Stimulated activated CD4-positive, alpha-beta T cell treated with anti-CD3 and anti-CD28 coated beads, Interleukin-1b, Interleukin-23, amount 100 ng/mL, for 1 hour (primary cell): ENCODE measurements at places on chromosomes 5 and 9.
A peak's percentile ranks its signal among the peaks of the same experiment; 100 is the strongest.

GRCh38 chr9:123643518-123643917 is 286.4 kb downstream of the DENND1A start:
- DNase-seq, result no peak

DNA sequence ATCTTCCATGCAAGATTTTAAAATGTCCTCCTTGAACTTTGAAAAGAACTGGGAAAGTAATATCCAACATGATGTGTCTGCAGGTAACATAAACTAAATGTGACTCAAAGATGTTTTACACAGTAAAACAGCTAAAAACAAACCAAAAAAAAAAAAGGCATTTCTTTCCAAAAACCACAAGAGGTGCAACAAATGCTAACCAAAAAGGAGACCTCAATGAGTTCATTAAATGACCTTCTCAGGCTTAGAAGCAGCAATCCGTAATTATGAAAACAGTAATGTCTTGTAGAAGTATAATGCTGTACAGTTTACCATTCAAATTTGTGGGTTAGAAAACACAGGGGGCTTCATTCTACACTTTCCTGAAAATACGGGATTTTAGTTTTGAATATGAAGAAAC is 2.5 kb downstream of the RNF145 start:
- no peak for DNase-seq

GRCh38 chr9:78900500-78900899 is 603.6 kb downstream of the PSAT1 start:
- no peak for DNase-seq

DNA sequence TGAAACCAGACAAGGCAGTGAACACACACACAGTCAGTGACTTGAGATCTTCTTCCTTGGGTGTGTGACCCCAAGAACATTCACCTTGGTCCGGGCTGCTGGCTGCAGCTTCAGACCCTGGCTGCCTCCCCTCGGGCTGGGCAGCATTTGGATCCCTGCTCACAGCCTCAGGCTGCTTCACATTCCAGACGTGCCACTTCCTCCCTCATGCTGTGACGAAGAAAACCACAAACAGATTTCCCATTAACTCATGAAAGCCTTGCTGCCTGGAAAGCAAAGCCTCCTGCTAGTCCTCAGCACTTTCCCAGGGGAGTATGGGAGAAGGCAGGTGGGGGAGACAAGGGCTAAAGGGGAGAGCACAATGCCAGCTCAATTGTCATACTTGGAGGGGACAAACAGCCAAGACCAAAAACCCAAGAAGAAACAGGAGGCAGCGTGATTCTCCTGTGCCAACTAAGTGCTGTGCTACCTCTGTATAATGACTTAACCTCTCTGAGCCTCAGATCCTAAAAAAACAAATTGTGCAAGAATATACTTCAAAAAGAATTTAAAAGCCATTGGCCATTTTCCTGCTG is 594.6 kb upstream of the BRINP1 start:
- DNase-seq, result no peak

- no peak for DNase-seq
Observed at GRCh38 chr9:113176803-113177202, 26.0 kb downstream of the SLC31A2 start.

DNA sequence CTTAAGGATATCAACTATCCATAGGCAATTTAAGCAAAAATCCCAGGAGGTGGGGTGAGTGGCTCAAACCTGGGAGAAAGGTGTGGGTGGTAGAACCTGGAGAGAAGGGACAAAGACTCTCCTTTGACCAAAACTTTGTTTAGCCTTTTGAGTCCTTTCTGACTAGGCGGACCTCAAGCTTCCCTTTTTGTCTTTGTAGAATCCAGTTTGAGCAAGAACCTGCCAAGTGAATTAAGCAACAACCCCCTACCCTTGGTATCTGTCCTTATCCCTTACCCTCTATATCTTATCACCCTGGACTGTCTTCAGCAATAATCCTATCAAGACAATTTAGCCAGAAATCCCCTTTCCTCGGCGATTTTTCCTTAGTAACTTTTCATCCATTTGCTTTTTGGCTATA is 53.5 kb upstream of the SLC28A3 start:
- DNase-seq, result no peak

GRCh38 chr5:74319076-74319475 is 321.5 kb downstream of the ENC1 start:
- no peak for DNase-seq

- DNase-seq, result no peak
Observed at GRCh38 chr5:35461530-35461929, 156.1 kb upstream of the SPEF2 start.

GRCh38 chr9:3215658-3216057 is 310.1 kb downstream of the RFX3 start:
- no peak for DNase-seq

- DNase-seq, result no peak
Observed at GRCh38 chr9:82124090-82124489, 135.5 kb downstream of the SPATA31D1 start.

GRCh38 chr9:92484563-92484962 is 2.3 kb upstream of the ASPN start:
- DNase-seq, result no peak

GRCh38 chr5:173903396-173904140 is 15.4 kb downstream of the CPEB4 start:
- no peak for DNase-seq

- no peak for DNase-seq
Observed at GRCh38 chr5:105752801-105753200, 1917.9 kb downstream of the EFNA5 start.

DNA sequence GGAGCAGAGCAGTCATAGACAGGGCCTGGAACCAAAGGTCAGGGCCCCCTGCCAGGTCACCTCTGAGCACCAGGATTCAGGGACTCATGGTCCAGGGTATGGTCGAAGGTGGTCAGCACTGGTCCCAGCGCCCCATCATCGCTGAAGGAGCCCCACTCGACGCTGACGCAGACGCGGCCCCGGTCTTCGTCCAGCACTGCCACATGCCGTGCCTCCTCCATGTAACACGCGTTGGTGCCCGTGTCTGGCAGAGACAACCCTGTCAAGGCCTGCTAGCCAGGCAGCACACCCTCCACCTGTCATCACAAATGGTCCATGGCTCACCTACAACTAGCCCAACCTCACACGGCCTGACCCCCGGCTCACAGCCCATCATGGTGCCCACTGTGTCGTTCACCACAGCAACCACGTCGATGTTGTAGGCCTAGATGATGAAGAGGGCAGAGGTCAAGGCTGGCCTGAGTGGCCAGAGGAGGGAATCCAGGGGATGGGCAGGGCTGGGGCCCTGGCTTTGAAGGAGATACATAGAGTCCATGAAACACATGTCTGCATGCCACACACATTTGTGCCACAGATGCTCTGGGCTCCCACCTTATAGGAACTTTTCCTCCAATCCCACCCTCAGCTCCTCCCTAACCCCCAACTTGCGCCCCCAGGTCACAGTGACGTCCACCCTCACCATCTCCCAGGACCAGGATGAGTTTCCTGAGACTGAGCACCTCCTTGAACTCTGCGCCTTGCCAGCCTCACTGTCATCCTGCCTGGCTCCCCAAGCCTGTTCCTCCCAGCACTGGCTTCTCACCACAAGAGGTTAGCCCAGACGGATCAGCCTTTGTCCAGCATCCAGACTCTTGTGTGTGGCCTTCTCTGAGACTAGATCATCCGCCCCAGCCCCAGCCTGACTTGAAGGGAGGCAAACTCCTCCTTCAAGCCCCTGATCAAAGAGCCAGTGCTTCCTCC is 9.5 kb downstream of the HK3 start:
- DNase-seq, result no peak

- DNase-seq, result no peak
Observed at GRCh38 chr5:152264645-152265254, 140.3 kb downstream of the NMUR2 start.

DNA sequence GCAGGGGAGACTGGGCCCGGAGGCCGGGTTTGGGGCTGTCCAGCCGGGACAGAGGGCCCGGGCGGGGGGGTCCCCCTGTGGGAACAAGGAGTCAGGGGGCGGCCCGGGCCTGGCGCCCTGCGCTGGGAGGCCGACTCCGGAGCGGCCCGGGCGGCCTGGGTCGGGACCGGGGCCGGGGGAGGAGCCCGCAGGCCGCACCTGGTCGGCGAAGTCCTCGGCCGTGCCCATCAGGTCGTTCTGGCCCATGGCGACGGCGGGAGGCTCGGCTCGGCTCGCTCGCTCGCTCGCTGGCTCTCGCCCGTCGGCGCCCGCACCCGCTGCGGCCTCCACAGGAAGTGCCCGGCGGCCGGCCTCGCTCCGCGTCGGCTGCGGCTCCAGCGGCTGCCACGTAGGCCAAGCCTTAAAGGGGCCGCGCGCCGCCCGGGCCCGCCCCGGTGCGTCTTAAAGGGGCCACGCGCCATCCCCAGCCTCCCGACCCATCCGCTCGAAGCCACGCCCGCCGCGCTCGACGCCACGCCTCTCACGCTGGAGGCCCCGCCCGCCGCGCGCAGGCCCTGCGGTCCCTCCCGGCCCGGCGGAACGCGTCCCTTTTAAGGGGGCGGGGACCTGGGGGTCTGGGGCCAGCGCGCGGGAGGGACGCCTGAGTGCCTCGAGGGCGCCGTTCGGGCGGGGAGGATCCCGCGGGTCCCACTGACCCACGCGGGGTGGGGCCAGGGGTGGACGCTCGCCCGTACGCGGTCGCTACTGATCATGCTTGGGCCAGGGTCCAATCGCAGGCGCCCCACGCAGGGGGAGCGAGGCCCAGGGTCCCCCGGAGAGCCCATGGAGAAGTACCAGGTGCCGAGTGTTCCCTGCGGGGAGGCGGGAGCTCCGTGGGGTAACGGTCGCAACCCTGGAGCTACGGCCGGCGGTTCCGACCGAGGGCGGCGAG is at the start of the genes STKLD1 and SURF4:
Gene STKLD1, plus strand, starts transcription at position 643 of the 931 bp plus-strand sequence. Its CDS starts 108 bp downstream, at position 751.
Gene SURF4, minus strand, starts transcription at position 337 of the 931 bp plus-strand sequence. Its CDS starts 91 bp downstream, at position 246.
- peak; percentile 85 for DNase-seq

GRCh38 chr9:89022902-89023301 is 31.6 kb downstream of the S1PR3 start:
- DNase-seq, result no peak

DNA sequence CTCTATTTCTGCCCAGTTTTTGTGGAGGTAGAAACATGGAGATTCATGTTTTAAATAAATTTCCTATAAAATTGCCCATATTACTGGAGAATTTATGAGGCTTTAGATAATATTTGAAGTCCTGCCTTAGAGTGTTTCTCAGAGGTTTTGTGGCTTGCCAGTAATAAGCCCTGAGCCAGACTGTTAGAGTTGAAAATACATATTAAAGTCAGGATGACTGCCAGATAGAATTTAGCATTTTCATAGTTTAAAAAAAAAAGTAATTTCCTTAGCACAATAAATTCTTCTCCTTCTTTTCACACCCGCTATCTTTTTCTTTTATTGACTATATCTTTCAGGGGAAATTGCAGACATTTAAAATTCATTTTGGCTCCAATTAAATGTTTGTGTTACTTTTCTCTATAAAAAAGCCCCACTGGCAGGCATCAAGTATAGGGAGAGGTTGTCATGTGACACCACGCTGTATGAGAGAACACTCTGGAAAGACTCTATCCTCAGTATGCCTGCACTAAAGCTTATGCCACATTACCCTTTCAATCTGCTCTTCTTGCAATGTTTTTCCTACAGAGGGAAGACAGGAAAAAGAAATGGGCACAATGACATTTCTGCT is 135.2 kb downstream of the MPDZ start:
- no peak for DNase-seq

- no peak for DNase-seq
Observed at GRCh38 chr9:78972303-78972999, 599.3 kb upstream of the TLE4 start.

DNA sequence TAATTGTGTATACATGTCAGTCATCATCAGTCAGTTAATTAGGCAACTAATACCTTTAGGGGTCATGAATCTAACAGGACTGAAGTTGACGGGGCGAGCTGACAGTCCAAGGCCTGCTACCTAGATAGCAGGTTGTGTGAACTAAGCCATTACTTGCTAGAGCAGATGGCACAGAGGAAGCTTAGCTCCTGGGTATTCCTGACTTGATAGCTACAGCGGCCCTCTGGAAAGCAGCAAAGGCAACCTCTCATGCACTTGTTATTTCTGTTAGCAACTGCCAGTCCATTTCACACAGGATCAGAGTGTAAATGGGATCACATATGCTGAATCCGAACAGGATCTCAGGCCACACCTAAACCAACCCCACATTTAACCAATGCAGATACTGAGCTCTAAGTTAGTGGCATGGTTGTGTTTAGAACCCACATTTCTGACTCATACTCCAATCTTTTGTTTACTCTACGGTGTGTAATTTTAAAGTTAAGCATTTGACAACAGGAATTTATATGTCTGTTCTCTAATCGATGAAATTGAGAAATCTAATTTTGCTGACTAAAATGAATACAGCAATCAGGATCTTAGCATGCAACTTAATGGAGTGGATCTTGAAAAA is 521.3 kb upstream of the ZNF608 start:
- DNase-seq, result no peak

DNA sequence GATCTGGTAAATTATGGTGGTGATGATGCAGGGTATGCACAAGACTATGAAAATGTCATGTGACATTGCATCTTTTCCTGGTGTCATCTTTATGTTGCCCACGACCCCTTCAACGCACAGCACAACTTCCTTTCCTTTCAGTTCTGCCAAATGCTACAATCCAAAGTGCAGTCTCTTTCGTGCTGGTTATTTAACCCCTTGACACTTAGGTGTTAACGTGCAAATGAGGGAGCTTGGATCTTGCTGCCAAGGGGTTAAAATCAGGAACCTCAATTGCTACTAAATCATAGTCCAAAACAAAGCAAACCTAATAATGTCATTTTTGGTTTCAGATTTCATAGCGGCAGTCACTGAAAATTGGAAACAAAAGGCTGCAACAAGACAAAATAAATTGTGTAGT is 16.0 kb downstream of the CTSL start:
- DNase-seq, result no peak

- no peak for DNase-seq
Observed at GRCh38 chr5:620586-621180, 8.5 kb downstream of the CEP72 start.

- DNase-seq, result no peak
Observed at GRCh38 chr5:40551496-40552491, 127.9 kb upstream of the PTGER4 start.

DNA sequence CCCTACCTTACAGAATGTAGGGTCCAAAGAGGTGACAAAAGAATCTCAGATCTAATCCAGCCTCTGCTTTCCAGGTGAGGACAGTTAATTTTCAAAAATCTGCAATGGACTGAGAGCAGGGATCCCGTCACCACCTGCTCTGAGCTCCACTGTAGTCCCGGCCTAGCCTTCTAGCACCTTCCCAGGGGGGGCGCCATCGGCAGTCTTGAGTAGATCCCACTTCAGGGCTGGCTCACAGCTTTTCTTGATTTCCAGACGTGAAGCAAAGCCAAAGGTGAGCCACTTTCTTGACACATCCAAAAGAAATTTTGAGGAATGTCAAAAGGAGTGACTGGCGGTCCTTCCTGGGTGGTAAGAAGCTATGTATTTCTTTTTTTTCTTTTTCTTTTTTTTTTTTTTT is 114.1 kb downstream of the SYK start:
- DNase-seq, result no peak

GRCh38 chr9:7273575-7273974 is 515.8 kb downstream of the KDM4C start:
- no peak for DNase-seq

GRCh38 chr5:33129309-33129708 is 311.5 kb upstream of the TARS1 start:
- no peak for DNase-seq

DNA sequence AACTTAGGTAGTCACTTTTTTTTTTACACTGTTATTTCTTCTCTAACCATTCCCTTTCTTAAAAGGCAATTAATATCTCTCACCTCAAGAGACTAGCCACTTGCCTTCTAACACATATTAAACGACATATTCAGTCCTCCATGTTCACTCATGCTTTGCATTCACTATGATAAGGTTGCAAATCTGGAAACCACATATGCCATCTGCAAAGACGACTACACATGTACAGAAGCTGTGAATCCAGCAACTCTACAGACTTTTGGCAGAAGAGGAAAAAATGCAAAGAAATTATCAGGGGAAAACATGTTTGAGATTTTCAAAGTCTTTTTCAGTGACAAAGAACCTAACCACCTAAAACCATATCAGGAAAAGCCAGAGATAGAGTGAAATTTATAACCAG is 112.1 kb downstream of the EPB41L4A start:
- DNase-seq, result no peak
